Endothelial cell of coronary artery (primary cell): ENCODE measurements at places on chromosomes 3 and 15. TPM values are rescaled to one million over a fixed set of nuclear protein-coding genes. Genes with fewer than 3 reads are reported as not detected.

FGD5 gene
- 77.6 and 82.4 TPM in 2 replicates for total RNA-seq

ST8SIA2 gene
- total RNA-seq, result not detected in 2 replicates

CAV3 gene
- total RNA-seq, result not detected in 2 replicates

ALS2CL gene
- 5.0 and 8.5 TPM in 2 replicates for total RNA-seq
